ENCODE measurements at places on chromosomes 4 and X.

DNA sequence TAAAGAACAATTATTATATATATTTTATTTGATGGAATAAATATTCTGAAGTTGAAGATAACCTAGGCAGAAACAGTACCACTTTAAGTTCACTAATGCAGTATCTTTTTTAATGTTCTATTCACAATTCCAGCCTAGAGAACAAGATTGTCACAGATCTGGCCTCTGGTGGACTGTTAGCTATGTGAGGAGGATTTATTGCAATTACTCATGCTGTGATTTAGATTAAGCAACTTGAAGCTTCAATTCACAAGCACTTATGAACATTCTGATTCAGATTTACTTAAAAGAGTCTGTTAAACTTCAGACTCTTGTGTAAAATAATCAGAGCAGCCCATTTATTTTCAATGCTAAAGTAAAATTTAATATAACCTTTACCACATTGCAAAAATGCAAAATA is 1489.8 kb downstream of the STIM2 start:
- no peak for DNase-seq

DNA sequence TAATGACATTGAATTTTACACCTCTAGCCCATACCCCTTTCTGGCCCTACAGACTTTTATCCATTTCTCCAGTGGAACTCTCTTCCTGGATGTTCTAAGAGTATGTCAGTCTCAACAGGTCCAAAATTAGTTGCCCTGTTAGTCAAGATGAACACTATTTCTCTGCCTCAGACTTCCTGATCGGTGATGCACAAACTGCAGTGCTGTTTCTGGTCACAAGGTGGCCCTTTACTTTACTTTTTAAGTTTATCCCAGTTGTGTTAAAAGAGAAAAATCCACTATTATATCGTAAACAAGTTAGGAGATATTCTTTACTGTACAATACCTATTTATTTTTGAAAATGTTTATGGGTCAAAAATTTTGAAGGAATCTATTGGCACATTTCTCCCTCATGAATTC is 13.1 kb downstream of the TCEAL7 start:
- DNase-seq, result peak; percentile 12

GRCh38 chrX:147788641-147789350 is 122.9 kb upstream of the FMR1 start:
- no peak for DNase-seq

GRCh38 chr4:177960566-177960965 is 518.3 kb upstream of the AGA start:
- DNase-seq, result no peak

DNA sequence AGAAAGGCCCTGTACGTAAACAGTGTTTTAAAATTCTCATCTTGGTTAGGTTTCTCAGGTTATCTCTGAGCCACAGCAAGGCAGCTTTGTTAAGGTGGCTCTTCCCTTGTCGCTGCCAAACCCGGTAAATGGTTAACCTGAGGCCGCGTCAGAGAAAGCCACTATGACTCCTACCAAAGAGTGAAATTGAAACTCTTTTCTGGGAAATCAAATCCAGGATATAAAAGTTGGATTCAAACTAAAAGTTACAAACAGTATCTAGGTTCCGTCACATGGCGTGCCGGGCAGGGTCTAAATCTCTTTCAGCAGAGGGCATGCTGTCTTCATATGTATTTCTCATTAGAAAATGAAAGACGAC is 433 bp downstream of the MMAA start:
- peak; percentile 24 for DNase-seq

DNA sequence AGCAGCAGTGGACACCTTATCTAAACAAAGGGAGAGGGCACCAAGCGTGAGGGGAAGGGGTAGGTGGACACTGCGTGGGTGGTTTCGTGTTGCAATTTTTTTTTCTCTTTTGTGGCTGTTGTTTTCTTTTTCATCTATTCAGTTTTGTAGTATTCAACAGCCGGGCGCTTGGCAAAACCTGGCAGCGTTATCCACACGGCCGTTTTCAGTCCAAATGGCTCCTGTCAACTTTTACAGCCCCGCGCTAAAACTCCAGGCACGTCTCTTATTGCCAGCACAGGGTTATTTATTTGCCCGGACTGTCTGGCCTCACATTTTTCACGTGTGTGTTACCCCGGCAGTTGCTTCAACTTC is 192.2 kb downstream of the BCOR start:
- DNase-seq, result no peak

GRCh38 chrX:9737363-9737762 is 28.3 kb downstream of the GPR143 start:
- no peak for DNase-seq

DNA sequence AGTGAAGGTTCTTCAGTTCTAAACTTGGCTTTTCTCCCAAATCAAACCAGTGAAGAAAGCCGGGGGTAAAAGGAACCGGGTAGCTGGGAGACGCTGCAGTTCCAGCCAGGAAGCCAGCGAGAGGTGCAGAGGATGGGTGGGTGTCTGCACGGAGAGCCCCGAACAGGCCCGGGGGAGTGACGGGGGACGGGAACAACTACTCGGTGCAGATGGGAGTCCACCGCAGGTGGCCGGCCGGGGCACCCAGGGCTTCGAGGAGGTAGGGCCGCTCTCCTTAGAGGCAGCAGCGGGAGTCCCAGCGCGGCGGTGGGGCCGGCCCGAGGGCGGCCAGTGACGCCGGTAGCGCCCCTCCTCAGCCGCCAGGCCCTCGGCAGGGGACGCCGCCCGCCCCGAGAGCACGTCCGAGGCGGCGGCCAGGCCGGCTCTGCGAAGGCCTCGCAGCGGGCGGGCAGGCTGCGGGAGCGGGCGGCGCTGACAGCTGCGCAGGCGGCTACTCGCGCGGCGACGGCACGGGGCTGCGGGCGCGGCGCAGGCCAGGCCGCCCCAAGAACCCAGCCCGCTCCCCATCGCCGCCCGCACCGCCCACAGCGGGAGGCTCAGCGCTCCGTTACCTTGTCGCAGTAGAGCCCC is 449 bp downstream of the FBXL5 start:
- DNase-seq, result peak; percentile 34

DNA sequence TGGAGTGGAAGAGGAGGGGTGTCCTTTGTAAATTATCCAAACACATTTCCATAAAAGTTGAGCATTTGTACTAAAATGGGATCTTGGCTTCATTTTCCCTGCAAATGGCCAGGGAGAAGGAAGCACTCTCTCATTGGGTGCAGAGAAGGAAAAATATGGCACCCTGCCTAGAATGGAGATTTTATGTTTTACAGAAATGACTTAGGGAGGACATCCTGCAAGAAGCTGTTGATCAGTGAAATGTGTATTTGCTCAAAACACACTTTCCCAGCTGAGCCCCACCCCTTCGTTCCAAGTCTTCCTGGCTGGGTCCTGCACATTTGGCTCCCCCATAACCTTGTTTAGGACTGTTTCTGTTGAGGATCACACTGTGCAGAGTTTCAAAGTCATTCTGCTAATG is 213.5 kb upstream of the TAPT1 start:
- DNase-seq, result no peak

All from activated gamma-delta T cell treated with Interleukin-2 at 50 U/mL for 16 hours (primary cell).